ENCODE measurements at places on chromosomes 5 and 9.
A peak's percentile ranks its signal among the peaks of the same experiment; 100 is the strongest.

GRCh38 chr5:60577116-60577515 lies 122.8 kb downstream of the DEPDC1B start:
- no peak for DNase-seq

- DNase-seq: no peak
Observed at GRCh38 chr5:175219366-175219765, 224.6 kb downstream of the DRD1 start.

- no peak for DNase-seq
Observed at GRCh38 chr9:78830301-78830700, 533.4 kb downstream of the PSAT1 start.

DNA sequence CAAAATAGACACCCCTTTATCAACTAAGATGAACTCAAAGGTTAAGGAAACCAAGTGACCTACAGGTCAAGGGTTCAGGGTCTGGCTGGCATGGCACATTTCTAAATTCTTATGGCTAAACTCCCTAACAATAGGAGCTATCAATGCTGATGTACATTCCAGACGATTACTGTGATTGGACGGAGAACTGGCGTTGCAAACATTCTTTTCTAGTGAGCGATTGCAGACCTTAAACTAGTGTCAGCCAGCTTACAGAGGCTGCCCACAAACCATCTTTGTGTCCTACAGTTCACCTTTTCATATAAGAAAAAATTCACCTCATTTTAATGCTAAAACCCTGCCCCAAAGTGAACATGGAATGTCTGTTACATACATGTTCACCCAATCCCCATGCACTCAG lies 382.9 kb downstream of the MAT2B start:
- no peak for DNase-seq

DNA sequence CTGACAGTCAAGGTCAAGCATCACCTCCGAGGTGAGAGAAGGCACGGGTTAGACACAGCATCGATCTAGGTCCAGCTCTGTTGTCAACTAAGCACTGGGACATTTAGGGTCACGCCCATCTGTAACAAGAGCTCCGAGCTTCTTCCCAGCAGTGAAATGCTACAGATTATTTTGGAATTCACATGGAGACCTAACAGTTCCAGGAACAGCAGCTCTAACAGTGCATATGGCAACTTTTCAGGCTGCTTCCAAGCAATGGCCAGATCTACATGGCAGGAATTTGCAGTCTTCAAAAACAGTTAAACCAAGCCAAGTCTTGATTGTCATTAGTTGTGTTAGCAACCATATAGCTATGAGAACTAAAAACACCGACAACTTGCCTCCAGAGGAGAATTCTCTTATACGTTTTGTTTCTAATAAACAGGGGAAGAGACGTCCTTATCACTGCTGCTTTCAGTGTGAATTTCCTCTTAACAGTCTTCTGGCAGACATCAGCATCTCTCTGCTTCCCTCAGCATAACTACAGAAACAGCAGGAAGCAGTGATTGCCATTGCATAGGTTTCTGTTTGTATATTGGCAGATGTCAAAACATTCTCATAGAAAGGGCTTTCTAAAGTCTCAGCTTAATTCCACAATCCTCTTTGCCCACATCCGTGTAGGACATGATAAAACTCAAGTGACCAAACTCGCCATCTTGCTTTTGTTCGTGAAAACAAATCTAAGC lies 242.1 kb upstream of the DAPK1 start:
- no peak for DNase-seq

- no peak for DNase-seq
Observed at GRCh38 chr5:5930561-5930960, 447.8 kb downstream of the MED10 start.

GRCh38 chr9:88528080-88528790 lies 6.7 kb upstream of the NXNL2 start:
- no peak for DNase-seq

DNA sequence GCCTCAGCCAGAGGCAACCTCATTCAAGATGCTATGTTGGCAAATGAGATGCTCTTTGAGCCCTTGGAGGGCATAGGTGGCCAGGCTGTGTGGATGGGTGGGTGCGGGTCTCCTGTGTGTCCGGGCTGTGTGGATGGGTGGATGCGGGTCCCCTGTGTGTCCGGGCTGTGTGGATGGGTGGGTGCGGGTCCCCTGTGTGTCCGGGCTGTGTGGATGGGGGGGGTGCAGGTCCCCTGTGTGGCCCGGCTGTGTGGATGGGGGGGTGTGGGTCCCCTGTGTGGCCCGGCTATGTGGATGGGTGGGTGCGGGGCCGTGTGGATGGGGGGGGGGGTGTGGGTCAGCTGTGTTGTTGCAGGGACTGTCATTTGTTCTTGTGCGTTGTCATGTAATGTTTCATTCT lies 136.6 kb upstream of the COL5A1 start:
- no peak for DNase-seq

DNA sequence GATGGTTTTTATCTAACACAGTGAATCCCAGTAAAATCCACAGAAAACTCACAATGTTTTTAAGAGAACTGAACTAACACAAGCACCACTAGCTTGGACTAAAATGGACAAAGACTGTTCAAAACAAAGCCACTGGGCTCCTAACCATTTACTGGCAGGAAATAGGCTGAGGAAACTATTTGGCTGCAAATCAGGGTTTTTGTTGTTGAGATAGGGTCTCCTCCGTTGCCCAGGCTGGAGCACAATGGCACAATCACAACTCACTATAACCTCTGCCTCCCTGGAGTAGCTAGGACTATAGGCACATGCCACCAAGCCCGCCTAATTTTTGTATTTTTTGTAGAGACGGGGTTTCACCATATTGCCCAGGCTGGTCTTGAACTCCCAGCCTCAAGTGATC lies 99.7 kb downstream of the THBS4 start:
- DNase-seq: no peak

GRCh38 chr9:84266087-84266561 lies 74.4 kb downstream of the SLC28A3 start:
- DNase-seq: peak; percentile 15

- DNase-seq: no peak
Observed at GRCh38 chr5:134177369-134178095, 782 bp upstream of the SKP1 start.

DNA sequence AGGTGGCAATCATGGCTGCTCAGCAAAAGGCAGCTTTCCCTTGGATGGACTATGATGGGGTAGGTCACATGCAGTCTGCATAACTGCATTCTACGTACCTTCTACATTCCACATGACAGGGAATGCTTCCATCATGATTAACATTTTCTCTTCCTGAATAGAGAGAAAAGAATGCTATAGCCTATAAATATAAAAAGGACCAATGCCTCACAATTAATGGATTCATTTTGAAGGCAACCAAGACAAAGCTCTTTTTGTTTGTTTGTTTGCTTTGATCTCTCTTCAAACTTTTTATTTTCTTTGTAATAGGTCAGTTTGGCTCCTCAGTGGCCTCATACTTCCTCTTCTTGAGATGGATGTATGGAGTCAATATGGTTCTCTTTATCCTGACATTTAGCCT lies 201.3 kb downstream of the ALDH1A1 start:
- DNase-seq: no peak

GRCh38 chr5:165459232-165459631 lies 1953.8 kb downstream of the MAT2B start:
- no peak for DNase-seq

GRCh38 chr5:82393951-82394350 lies 115.8 kb upstream of the RPS23 start:
- no peak for DNase-seq

GRCh38 chr9:96519787-96520186 lies 69.8 kb downstream of the HABP4 start:
- no peak for DNase-seq

- DNase-seq: no peak
Observed at GRCh38 chr9:93099551-93100275, 3.7 kb downstream of the CARD19 start.

DNA sequence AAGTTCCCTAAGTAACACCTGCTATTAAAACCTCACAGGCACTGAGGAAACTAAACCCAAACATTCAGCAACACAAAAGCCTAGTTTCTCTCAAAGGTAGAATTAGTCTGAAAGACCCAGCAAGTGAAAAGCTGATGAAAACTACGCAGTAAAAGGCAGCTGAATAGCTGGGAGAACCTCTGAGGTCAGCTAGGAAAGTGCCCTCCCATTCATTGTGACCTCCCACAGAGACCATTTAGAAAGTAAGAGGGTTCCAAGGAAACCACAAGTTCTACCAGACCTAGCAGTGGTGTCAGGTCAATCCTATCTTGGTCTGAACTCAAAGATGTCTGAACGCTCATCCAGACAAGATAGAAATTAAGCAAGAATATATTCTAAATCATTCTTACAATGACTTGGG lies 144.7 kb downstream of the SSBP2 start:
- no peak for DNase-seq

GRCh38 chr5:38148021-38148625 lies 110.2 kb upstream of the EGFLAM start:
- DNase-seq: no peak

DNA sequence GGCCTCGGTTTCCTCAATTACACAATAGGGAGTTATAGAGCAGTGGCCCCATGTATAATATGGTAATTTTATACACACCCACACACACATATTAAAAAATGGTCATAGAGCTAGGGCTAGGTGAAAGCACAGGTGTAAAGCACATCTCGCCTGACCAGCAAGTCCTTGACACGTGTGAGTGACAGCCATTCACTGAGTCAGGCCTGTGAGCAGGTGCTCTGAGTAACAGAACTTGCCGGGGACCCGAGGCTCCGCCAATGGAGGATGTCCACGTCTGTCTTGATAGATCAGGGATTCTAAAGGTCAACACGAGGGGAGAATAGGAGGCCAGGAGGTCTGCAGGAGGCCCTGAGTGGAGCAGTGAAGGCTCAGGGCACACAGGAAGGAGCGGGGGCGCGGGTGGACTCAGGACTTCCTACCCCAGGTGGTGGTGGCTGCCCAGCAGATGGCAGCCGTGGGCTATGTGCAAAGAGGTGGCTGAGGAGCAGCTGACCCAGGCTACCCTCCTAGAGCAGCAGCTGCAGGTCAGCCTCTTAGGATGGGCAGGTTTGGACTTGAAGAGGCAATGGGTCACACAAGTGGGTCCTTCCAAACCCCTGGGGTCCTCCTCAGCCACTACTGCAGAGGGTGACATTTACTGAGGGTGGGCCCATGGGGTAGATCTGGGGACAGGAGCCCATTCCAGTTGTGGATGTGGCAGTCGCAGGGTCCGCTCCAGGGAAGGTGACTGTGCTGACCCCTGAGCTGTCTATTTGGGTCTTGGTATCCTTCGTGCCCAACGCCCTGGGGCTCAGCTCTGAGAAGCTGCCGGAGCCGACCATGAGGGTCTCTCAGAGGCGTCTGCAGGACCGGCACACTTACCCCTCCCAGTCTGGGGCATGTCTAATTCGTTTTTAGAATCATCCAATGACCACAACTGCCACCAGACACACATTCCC lies 45.9 kb downstream of the PRRT1B start:
- DNase-seq: no peak

GRCh38 chr9:71937070-71937625 lies 25.7 kb downstream of the C9orf85 start:
- DNase-seq: no peak

- DNase-seq: no peak
Observed at GRCh38 chr9:110710420-110710819, 41.8 kb downstream of the MUSK start.

GRCh38 chr9:36317766-36318165 lies 59.5 kb upstream of the GNE start:
- no peak for DNase-seq

GRCh38 chr5:90347462-90347861 lies 62.1 kb downstream of the CETN3 start:
- DNase-seq: no peak

GRCh38 chr9:113221800-113222481 lies 597 bp downstream of the SLC31A1 start:
- DNase-seq: no peak

DNA sequence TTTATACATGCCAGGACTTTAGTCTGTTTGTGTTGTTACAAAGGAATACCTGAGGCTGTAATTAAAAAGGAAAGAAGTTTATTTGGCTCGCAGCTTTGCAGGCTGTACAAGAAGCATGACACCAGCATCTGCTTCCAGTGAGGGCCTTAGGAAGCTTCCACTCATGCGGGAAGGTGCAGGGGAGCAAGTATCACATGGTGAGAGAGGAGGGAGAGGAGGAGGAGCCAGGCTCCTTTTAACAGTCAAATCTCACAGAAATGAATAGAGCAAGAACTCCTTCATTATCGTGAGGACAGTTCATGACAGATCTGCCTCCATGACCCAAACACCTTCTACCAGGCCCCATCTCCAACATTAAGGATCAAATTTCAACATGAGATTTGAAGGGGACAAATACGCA lies 18.7 kb upstream of the C5orf46 start:
- no peak for DNase-seq

DNA sequence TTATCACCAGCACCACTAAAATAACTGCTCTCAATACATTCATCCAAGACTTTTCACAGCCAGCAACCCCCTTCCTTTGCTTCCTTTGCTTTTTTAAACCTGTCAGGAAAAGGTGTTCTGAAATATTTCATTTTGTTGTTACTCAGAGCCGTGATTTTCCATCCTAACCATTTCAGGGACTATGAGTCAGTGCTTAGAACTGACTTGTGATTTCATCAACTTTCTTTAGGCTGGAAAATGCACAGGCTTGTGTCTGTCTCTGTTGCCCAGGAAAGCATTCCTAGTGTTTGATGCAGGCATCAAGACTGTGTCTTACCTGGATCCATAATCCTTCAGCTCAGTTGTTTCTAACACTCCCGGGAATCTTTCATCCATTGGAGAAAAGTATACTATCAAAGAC lies 805.6 kb downstream of the BRINP1 start:
- DNase-seq: no peak

GRCh38 chr9:12231832-12232231 lies 461.4 kb upstream of the TYRP1 start:
- no peak for DNase-seq

- DNase-seq: no peak
Observed at GRCh38 chr9:134661791-134662142, 20.2 kb downstream of the COL5A1 start.

GRCh38 chr5:167582283-167582682 lies 709.2 kb upstream of the WWC1 start:
- no peak for DNase-seq

DNA sequence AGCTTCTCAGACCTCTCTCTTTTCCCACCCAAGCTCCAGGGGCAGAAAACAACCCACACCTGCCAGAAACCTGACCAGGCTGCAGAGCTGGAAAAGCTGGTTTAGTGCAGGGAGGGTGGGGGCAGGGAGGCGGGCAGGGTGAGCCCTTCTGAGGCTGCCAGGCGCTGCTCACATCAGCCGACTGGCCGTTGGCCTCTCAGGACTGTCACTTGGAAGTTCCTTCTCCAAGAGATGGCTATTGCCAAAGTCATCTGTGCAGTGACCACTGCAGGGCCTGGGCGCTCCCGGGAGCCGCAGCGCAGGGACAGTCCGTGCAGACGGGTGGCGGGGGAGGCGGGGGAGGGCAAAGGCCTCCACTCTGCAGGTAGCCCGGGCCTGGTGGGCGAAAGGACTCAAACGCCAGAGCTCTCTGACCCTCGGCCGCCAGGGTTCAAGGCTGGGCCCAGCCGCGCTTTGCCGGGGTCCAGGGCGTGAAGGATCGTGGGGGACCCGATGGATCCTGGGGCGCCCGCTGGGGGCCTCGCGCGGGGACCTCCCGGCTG lies 205.0 kb upstream of the IER5L start:
- DNase-seq: no peak

- DNase-seq: no peak
Observed at GRCh38 chr5:44372028-44372427, 17.2 kb downstream of the FGF10 start.

- DNase-seq: no peak
Observed at GRCh38 chr5:11611011-11611410, 293.2 kb downstream of the CTNND2 start.

- no peak for DNase-seq
Observed at GRCh38 chr9:131426545-131426944, 32.7 kb downstream of the PRRC2B start.

- no peak for DNase-seq
Observed at GRCh38 chr5:147756566-147756965, 26.0 kb downstream of the JAKMIP2 start.
